ENCODE measurements at places on chromosomes 4 and X. TPM values are rescaled to one million over a fixed set of nuclear protein-coding genes. Genes with fewer than 3 reads are reported as not detected.

The ZFP42 gene
- total RNA-seq = not detected

The MAGEB17 gene
- not detected for total RNA-seq

The MAGEA2 gene
- not detected for total RNA-seq

The CSAG2 gene
- total RNA-seq = not detected

The HAUS3 gene
- 94.0 TPM for total RNA-seq

The KLHL5 gene
- total RNA-seq = 17.9 TPM

The GPRASP2 gene
- 3.1 TPM for total RNA-seq

The MFAP3L gene
- 1.6 TPM for total RNA-seq

The KCND1 gene
- 3.7 TPM for total RNA-seq

The GPR50 gene
- not detected for total RNA-seq

The PAK3 gene
- 1.4 TPM for total RNA-seq

The PAGE1 gene
- not detected for total RNA-seq

The FRYL gene
- total RNA-seq = 143 TPM

The PCDH10 gene
- total RNA-seq = not detected

The LARP7 gene
- total RNA-seq = 30.6 TPM

The CXCL1 gene
- total RNA-seq = not detected

The HNRNPH2 gene
- 32.4 TPM for total RNA-seq

The MAP3K15 gene
- not detected for total RNA-seq

The ALAS2 gene
- not detected for total RNA-seq

The HSFX1 gene
- total RNA-seq = 0.77 TPM

The EPHA5 gene
- not detected for total RNA-seq

The DMRTC1B gene
- total RNA-seq = 0.98 TPM

The TASL gene
- total RNA-seq = 0.44 TPM

The OPRPN gene
- not detected for total RNA-seq

The BRS3 gene
- total RNA-seq = not detected

The RAP2C gene
- 22.5 TPM for total RNA-seq

The PGK1 gene
- total RNA-seq = 238 TPM

The CRMP1 gene
- total RNA-seq = 0.16 TPM

The PAGE2 gene
- not detected for total RNA-seq

The CT83 gene
- total RNA-seq = not detected

The TKTL2 gene
- not detected for total RNA-seq

The MID1IP1 gene
- total RNA-seq = 26.8 TPM

The GBA3 gene
- total RNA-seq = not detected

The KLHL4 gene
- total RNA-seq = 0.20 TPM

The DCLK2 gene
- 0.10 TPM for total RNA-seq

The TAPT1 gene
- total RNA-seq = 77.9 TPM

The LAGE3 gene
- 12.7 TPM for total RNA-seq

The SLC4A4 gene
- total RNA-seq = 0.76 TPM

The ADH4 gene
- total RNA-seq = not detected

The PCDH19 gene
- total RNA-seq = not detected

The ZNF185 gene
- 1.9 TPM for total RNA-seq

The TCEAL6 gene
- total RNA-seq = not detected

The PABPC1L2B gene
- not detected for total RNA-seq

The ASB12 gene
- total RNA-seq = not detected

The FIP1L1 gene
- 69.7 TPM for total RNA-seq

The SSX3 gene
- total RNA-seq = not detected

The APBB2 gene
- total RNA-seq = 0.23 TPM

The CLGN gene
- total RNA-seq = not detected

The ALB gene
- total RNA-seq = 33.6 TPM

The GAGE12D gene
- total RNA-seq = not detected

The STAP1 gene
- total RNA-seq = 1.6 TPM

The GNRHR gene
- not detected for total RNA-seq
